Endothelial cell of umbilical vein (primary cell): ENCODE measurements at places on chromosomes 4 and X.

DNA sequence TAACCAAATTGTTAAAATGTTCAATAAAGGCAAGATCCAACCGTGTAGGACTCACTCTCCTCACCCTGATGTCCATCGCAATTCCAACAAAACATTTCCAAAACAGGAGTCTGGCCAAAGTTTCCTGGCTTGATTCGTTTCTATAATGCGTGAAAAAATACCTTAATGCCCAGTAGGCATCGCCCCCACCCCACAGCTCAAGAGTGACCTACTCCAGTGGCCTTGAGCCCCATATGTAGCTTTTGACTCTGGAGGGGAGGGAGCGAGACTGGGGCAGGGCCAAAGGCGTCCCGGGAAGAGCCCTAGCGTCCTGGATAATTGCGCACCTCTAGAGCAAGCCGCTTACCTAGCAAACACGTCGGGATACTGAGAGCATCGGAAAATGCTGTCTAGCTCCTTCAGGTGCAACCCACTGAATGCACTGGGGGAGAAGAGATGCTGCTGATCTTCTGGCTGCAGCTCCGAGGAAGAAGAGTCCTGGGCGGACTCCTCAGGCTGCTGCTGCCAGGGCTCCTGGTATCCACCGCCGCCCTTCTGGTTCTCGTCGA lies 55.6 kb upstream of the NKAP start:
- DNase-seq: no peak

DNA sequence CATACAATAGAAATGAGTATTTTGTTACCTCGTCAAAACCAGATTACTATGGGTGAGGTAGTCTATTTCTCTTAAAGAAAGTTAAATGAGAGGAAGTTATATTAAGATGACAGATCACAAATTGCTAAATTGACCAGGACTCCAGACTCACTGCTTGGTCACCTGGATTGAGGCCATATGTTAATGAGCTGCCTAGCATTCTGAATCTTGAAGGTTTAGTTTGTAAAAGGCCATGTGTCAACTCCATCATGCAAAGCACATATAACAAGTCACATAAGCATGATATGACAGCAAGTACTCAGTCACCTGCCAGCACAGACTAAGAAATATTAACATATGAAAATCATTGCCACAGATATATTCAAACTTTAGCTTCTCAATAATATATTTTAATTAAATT lies 72.6 kb downstream of the EPHA5 start:
- DNase-seq: no peak

- DNase-seq: peak; percentile 27
Observed at GRCh38 chrX:40468033-40468846, 112.5 kb upstream of the ATP6AP2 start.

GRCh38 chrX:119682019-119682989 lies 10.7 kb downstream of the SEPTIN6 start:
- DNase-seq: no peak

DNA sequence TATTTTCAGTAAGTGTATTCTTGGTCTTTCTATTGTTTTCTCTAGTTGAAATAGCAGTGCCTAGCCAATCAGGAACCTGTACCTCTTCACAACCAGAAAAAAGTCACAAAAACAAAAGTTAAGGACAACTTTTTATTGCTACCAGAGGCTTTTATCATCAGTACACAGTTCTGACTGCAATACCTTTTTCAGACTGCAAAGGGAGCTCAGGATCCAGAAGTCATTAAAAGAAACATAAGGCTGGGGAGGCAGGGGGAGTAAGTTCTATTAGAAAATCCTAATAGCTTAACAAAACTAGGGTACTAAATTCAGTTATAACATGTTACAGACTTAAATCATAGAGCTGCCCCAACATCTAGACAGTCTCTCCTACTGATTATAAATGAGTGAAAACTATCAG lies 28.8 kb downstream of the CCNI start:
- peak; percentile 31 for DNase-seq

DNA sequence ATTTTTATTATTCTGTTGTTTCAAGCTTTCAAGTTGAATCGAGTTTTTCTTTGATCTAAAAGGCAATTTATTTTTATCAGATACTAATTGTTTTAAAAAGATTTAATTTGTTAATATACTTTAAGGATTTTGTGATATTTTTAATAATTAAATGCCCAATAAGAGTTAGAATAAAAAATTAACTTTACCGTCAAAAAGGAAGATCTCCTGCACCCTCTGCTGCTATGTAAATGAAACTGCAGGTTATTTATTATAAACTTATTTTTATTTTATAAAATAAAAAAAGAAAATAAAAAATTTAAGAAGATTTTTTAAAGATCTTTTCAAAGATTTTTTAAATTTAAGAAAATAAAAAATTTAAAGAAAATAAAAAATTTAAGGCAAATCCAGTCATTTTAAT lies 166.1 kb downstream of the CCSER1 start:
- peak; percentile 23 for DNase-seq
